Cardiac muscle cell (in vitro differentiated cells and primary cell): ENCODE measurements at places on chromosomes 3 and 15. TPM values are rescaled to one million over a fixed set of nuclear protein-coding genes. Genes with fewer than 3 reads are reported as not detected.

Gene RAMAC
- 37.3 and 60.7 TPM in 2 replicates for total RNA-seq

- peak; percentile 85 for DNase-seq
Measured at GRCh38 chr15:59169251-59169708, 37.4 kb upstream of the LDHAL6B start.

DNA sequence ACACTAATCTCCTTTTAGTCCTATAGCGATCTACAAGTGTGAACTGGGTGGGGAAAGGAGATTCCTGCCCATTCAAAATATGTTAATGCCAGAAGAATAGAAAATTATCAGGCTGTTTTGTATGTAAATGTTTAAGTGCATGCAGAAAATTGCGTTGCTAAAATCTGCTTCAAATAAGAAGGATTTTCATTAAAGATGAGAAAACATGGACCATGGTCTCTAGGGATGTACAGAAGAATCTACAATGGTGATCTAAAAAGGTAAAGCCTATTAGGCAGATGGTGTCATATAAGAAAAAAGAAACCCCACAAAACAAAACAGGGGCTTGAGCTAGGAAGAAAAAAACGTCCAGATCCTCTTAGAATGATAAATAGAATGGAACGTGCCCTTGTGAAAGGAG is 287.5 kb upstream of the ROBO1 start:
- no peak for DNase-seq

- DNase-seq, result no peak
Measured at GRCh38 chr3:192239956-192240355, 487.4 kb downstream of the FGF12 start.

DNA sequence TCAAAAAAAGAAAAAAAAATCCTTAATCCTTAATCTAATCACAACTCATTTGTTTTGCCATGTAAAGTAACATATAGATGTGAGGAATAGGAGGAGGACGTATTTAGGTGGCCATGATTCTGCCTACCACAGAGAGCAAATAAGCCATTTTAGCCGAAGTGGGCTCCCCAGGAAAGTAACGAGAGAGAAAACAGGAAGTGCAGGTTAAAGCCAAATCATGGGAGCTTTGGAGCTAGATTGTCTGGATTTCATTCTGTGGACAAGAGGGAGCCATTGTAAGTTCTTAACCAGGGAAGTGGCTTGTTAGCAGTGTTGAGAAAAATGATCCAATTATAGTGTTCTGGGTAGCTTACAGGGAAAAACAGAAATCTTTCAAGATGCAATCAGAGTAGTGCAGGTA is 9.4 kb downstream of the TMOD2 start:
- DNase-seq, result no peak

GRCh38 chr3:194875581-194876402 is 190.1 kb downstream of the FAM43A start:
- no peak for DNase-seq

Gene SPINK8
- not detected in 2 replicates for total RNA-seq

- no peak for DNase-seq
Measured at GRCh38 chr3:14404631-14405359, 2.4 kb downstream of the SLC6A6 start.
